AG09319 (cell line): ENCODE measurements at places on chromosomes 1 and 21.
A peak's percentile ranks its signal among the peaks of the same experiment; 100 is the strongest.

GRCh38 chr1:216599851-216600250 lies 123.4 kb downstream of the ESRRG start:
- DNase-seq: no peak

- no peak for DNase-seq
Observed at GRCh38 chr1:103145449-103145848, 37.1 kb upstream of the COL11A1 start.

DNA sequence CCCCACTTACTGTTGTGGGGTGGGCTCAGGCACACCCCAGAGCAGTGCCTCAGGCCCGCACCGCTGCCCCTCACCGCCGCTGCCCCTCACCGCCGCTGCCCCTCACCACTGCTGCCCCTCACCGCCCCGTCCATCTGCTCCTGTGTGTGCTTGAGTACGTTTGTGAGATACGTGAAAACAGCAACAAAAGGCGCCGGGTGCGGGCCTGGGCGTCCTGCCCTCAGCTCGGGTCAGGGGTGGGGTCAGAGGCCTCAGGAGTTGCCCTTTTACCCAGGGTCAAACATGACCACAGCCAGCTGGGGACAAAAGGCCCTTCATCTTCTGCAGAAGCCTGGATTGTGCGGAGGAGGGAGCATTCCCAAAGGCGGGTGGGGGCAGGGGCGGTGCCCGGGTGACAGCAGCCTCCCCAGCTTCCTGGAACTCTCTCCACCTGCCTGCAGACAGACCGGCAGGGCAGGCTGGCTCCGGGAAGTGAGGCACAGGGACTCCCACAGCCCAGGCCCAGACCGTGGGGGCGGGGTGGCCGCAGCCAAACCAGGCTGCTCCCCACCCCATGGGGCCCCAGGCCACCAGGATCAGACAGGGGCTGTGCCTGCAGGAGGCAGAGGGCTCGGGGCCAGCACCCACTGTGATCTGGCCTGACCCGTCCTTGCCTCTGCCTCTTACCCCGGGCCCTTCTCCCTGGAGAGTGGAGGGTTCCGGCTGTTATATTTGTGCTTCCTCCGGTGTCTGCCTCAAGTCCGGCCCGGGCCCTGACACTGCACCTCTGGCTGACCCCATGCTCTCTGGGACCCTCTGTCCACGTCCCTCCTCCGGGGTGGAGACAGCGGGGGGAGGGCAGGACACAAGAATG lies 2.3 kb upstream of the VWA1 start:
- DNase-seq: no peak

GRCh38 chr1:150841626-150842025 lies 33.6 kb upstream of the CTSK start:
- no peak for DNase-seq

DNA sequence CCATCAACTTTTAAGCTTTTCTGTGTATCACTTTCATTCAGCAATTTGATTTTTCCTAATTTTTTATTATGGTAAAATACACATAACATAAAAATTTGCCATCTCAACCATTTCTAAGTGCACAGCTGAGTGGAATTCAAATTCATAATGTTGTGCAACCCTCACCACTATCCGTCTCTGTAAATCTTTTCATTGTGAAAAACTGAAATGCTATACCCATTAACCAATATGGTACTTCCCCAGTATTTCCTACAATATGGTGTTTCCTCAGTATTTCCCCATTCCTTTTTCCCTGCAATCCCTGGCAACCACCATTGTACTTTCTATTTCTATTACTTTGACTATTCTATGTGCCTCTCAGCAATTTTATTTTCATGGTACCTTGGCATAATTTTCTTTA lies 6.8 kb downstream of the STPG1 start:
- DNase-seq: no peak

- DNase-seq: no peak
Observed at GRCh38 chr1:94676686-94677085, 135.1 kb upstream of the F3 start.

DNA sequence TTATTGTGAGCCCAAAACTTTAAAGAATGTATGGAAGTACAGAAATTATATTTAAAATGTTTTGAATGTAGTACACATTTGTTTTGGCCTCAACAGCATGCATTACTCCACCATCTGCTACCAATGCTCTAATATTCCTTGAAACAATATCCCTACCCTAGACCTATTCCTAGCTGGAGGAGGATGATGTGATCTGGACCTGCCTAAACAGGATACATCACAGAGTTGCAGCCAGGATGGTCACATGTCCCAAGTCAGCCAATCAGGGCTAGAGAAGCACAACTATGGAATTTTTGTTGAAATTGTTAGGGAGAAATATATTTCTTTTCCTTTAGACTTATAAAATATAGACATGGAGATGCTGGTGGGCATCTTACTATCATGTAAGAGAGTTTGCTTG lies 623.3 kb upstream of the NR5A2 start:
- peak; percentile 7 for DNase-seq

- DNase-seq: no peak
Observed at GRCh38 chr21:45818904-45819285, 162.7 kb upstream of the COL6A1 start.

DNA sequence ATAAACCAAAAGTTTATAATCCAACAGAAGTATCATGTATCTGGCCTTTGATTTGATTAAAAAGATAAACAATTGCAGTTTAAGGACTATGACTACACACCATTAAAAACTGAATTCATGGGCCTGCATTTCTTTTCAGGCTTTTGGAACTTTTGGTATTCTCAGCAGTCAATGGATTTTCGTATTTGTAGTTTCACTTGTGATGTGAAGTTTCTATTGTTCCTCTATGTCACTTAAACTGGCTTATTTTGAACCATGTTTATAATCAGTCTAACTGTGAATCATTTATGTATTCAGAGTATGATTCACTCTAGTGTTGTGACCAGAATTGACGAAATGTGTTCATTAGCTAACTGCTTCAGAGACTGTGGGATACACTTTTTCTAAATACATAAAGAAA lies 132.9 kb downstream of the COQ8A start:
- no peak for DNase-seq

DNA sequence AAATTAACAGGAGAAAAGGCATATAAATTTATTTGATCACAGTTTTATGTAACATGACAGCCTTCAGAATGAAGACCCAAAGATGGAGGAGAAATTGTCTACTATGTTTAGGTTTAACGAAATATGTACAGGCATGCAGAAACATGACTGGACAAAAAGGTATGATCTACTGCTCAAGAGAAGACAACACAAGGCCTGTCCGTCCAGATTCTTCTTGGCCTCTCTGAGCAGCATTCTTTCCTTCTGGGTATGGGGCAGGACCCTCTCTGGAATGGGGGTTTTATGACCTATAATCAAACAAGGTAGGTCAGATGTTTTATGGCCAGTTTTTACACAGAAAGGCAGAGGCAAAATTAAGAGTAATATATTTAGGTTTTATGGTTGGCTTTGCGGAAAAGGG lies 13.5 kb upstream of the SYNJ1 start:
- no peak for DNase-seq

- no peak for DNase-seq
Observed at GRCh38 chr1:29500651-29501050, 264.3 kb downstream of the PTPRU start.

DNA sequence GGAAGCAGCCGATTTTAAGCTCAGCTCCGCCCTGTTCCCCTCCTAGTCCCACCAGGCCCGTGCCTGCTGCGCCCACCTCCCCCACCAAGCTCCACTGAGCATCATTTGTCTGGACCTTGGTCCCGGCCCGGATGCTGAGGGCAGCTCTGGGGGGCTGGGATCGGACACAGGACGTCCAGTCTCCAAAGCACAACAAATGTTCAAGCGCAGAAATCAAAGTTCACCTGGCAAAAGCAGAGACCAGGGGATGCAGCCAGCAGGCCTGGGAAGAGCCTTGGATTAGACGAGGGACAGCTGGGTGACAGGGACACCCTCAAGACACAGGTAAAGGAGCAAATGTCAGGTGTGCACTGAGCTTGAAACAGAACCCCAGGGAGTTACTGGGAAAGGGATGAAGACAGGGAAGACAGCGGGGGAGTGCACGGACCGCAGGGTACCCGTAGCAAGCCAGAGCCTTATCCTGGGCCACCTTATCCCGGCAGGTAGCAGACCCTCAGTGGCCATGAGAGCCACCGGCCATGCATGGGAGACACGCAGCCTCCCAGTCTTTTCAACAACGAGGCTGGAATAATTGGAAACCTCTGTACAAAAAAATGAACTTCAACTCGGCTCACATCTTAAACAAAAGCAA lies 22.2 kb upstream of the TMEM52 start:
- DNase-seq: no peak

GRCh38 chr1:82452096-82452495 lies 651.4 kb downstream of the ADGRL2 start:
- no peak for DNase-seq

DNA sequence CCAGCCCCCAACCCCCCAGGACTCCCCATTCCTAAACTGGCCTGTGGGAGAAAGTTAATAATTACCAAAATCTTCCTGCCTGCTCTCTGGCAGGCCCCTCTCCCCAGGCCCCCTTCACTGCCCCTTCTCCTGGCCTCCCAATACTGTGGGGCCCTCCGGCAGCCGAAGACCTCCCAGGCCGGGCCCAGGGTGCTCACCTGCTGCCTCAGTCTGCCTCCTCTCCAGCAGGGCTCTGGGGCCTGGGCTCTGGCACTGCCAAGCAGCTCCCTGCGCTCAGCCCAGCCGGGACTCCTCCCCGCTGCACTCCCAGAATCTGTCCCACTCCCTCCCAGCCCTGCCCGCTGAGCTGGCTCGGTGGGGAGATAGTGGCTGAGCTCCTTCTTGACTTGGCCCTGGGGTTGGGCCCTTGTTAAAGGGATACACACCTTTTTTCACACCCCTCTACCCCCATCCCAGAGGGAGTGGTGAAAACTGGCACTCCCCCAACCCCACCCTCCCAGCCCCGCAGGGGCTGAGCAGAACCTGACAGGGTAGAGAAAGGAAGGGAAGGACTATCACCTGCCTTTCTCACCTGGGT lies at the start of gene S100A16:
Gene S100A16 (minus strand): TSS at position 383 of the 577 bp plus-strand sequence. CDS start 4,986 bp downstream, outside the sequence.
- DNase-seq: peak; percentile 37

DNA sequence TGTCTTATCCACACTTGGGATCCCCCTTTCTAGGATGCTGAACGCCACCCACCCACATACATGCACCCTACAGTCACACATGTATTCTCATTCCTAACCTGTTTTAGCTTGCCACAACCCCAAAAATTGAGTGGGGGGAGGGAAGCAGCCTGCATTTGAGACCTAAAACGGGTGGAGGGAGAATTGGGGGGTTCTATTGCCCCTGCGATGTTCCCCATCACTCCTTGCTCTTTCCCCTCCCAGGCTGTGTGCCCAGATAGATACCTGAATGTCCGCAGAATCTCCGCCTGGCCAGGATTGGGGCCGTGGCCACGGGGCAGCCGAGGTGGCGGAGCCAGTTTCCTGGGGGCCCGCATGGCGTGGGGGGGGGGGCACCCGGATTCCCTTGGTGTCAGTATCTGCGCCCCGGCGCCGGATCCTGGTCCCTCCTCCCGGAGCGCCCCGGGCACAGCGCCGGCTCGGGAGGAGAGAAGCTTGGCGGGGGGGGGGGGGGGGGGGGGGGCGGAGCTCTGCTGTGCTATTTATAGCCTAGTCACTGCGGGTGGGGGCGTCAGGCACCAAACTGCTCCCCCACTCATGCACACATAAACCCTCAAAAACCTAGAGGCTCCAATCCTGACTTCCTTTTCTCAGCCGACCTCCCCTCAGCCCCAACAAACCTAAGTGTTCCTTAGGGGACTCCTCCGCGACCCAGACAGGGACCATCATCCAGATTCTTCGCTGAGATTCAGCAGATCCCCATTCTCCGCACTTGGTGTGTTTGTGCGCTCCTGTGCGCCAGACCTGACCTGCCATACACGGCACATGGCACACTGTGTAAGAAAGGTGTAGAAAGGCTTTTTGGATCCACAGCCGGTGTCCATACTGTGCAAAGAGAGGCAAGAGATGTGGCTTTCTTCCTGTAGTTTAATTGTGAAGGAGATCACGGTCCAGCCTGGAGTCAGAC lies 1.9 kb downstream of the ANKRD34A start:
- no peak for DNase-seq

DNA sequence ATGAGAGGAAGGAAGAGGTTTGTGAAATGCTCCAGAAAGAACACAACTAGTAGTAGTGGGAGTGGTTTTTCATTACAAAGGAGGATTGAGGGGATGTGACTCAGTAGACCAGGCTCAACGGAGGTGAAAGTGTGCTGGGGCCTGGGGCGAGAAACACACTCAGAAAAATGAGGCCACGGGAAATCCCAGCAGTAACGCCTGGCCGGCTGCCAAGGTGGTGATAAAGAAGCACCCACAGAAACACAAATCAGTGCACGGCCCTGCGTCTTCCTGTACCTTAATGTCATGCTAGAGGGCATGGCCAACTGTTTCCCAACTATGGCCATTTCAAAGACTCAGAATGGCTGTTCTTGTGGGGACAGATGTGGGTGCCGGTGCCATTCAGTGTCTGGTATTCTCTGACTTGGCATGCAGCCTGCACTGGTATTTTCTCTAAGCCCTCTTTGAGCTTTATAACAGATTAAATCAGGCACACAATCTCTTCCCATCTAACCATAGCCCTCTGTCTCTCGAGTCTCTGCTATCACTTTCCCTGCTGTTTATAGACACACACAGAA lies 38.2 kb downstream of the URB2 start:
- no peak for DNase-seq

DNA sequence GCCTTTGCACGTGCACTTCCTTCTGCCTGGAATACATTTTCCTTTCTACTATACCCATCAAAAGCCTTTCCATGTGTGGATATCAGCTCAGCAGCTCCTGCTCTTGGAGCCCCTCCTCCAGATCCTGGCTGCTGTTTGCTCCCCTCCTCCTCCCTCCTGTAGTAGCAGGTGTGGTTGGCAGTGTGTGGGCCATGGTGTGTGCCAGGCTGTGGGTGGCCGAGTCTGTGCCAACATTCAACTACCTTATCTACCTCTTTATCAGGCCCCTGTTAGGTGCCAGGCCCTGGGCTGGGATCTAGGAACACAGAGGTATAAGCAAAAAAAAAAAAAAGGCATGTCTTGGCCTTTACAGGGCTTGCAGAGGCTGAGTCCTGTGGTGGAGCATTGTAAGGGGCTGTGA lies 180.6 kb upstream of the JUN start:
- DNase-seq: no peak

GRCh38 chr1:15343729-15344128 lies 66.0 kb upstream of the EFHD2 start:
- DNase-seq: no peak

- no peak for DNase-seq
Observed at GRCh38 chr1:119428991-119429390, 14.0 kb downstream of the HSD3B2 start.

DNA sequence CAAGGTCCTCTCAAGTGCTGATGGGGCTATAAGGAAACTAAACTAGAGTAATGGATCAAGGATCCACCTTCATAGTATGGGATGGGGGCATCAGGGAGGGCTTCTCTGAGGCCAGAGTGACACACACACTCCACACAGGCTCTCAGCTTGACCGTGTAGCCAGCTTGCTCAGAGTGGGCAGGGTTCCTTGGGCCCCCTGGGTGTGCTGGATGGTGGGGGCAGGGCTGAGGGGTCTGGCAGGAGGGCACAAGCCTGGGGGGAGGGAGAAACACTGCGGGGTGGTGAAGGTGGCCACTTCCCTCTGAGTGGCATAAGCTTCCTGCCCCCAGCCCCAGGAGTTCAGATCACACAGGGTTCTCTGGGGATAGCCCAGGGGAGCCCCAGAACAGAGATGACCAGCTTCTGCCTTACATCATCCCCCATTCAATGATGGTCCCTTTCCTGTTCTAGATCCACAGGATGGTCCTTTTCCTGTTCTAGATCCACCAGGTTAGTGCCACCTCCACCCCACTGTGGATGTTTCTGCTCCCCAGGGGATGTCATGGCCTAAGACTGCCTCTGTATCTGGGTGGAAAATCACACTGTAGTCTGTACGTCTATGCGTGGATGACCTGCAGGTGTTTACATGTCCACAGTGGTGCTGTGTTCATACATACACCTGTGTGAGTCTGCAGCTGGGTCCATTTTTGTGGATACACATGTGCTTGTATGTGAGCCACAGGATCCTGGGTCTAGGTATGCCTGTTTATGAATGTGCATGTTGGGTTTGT lies 525.0 kb downstream of the PTPRU start:
- DNase-seq: no peak
